ENCODE measurements at places on chromosomes 13 and 19.

GRCh38 chr13:110637747-110638146, 22.4 kb downstream of the NAXD start:
- DNase-seq: no peak

DNA sequence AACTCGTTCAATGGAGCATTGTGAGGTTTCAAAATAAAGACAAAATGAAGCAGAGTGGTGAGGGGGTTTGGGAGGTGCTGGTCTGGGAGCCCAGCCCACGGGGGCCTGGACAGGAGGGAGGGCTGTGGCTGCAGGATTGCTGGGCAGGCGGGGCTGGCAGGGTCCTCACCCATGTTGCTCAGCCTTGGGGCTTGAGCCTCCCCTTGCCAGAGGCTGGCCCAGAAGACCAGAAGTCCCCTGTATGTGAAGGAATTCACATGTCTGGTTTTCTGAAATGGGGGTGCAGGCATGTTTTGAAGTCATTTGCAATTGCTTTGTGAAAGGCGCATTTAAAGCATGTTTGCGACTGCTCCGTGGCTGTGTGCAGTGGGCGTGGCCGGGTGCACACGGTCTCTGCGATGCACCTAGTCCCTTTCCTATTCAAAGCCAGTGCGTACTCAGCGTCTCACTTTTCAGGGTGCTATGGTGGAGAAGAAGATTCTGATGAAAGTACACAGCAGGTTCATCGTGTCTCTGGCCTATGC, 2.3 kb downstream of the GRK1 start:
- DNase-seq: no peak

DNA sequence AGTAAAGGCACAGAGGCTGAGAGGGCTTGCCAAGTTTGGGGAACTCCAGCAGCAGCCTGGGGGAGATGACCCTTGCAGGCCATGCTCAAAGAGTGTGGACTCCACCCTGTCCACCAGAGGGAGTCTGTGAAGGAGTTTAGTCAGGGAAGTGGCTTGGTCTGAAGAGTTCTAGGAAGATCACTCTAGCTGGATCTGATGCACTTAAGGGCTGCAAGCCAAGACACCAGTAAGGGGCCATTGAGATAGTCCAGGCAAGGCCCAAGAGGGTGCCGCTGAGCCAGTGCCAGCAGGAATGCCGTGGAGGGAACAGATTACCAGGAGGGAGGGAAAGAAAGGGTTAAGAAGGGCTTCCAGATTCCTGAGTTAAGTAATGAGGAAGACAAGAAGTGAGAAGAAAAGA, 68.7 kb downstream of the ZAR1L start:
- DNase-seq: no peak

DNA sequence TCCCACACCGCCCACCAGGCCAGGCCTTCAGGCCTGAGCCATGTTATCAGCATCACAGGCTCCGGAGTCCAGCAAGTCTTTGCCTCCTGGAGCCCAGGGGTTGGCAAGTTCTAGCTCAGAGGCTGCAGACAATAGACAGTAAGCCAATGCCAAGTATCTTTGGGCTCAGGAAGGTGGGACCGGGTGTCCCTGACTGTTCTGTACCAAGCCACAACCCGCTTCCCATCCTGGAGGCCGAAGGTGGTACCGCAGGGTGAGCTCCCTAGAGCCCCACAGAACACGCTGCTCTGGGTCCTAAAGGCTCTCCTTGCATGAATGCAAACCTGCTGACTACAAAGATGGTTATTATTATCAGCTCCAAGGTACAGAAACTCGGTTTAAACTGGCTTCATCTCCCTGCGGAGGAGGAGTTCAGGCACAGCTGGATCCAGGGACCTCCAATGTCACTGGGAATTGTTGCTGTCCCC, 5.5 kb upstream of the FSTL3 start:
- no peak for DNase-seq

DNA sequence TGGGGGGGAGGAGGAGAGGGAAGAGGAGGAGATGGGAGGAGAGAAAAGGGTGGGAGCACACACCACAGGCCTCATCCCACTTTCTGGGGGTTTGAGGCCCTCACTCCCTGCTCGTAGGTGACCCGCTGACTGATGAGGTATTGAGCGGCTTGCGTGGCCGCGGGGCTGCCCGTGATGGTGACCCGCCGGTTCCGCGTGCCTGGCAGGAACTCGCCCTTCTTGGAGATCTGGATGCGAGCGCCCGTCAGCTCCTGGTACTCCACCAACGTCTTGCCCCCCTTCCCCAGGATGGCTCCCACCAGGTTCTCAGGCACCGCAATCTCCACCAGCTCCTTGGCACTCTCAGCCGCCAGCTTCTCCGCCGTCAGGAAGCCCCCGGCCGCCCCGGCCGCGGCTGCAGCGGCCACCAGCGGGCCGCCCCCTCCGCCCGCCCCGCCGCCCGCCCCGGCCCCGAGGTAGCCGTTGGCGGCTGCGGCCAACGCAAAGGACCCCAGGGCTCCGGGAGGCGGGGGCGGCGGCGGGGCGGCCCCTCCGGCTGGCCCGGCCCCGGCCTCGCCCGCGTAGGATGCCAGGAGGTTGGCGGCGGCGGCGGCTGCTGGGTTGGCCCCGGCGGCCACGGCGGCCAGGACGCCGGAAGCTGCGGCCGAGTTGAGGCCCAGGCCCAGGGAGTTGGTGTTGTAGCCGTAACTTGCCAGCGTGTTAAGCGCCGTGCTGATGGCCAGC, 25.4 kb upstream of the NANOS2 start:
- no peak for DNase-seq

GRCh38 chr19:54096617-54097106, 3.9 kb downstream of the OSCAR start:
- no peak for DNase-seq

- no peak for DNase-seq
Measured at GRCh38 chr13:26202365-26202972, 19.6 kb downstream of the RNF6 start.

- no peak for DNase-seq
Measured at GRCh38 chr13:98769736-98770135, 17.3 kb upstream of the SLC15A1 start.

DNA sequence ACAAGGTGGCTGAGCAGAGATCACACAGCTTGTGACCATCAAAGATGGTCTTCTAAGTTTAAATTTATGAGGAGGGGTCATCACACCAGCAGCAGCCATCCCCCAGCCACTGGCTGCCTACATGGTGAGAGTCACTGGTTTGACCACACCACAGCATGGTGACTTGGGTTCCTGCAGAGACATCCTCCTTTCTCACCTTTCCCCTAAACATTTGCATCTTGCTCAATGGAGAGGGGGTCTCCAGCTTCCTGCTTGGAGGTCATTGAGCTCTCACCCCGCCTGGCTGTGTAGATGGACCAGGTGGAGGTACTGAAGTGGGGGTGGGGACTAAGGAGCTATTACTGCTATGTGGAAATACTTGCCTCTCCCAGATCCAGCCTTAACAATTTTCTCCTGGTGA, 247.6 kb upstream of the ARGLU1 start:
- no peak for DNase-seq

GRCh38 chr13:104823071-104823470, 1712.4 kb downstream of the EFNB2 start:
- DNase-seq: no peak

- DNase-seq: no peak
Measured at GRCh38 chr19:48390188-48391099, 907 bp downstream of the KDELR1 start.

GRCh38 chr13:97889803-97890202, 63.7 kb upstream of the IPO5 start:
- no peak for DNase-seq

DNA sequence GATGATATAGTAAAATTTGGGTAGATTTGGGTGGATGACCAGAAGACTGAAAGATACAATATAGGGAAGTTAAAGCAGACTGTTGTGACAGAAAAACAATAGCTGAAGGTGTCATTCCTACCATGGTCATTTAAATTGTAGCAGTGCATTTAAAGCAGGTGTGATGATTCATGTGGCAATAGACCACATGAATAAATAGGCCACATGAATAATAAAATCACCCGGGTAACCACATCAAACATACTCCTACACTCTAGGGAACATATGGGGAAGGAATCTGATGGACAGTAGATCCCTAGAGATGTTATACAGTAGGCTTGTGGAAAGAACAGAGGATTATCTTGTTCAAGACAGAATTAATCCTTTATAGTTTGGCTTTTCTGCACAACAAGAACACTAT, 392.6 kb downstream of the SLITRK5 start:
- no peak for DNase-seq

DNA sequence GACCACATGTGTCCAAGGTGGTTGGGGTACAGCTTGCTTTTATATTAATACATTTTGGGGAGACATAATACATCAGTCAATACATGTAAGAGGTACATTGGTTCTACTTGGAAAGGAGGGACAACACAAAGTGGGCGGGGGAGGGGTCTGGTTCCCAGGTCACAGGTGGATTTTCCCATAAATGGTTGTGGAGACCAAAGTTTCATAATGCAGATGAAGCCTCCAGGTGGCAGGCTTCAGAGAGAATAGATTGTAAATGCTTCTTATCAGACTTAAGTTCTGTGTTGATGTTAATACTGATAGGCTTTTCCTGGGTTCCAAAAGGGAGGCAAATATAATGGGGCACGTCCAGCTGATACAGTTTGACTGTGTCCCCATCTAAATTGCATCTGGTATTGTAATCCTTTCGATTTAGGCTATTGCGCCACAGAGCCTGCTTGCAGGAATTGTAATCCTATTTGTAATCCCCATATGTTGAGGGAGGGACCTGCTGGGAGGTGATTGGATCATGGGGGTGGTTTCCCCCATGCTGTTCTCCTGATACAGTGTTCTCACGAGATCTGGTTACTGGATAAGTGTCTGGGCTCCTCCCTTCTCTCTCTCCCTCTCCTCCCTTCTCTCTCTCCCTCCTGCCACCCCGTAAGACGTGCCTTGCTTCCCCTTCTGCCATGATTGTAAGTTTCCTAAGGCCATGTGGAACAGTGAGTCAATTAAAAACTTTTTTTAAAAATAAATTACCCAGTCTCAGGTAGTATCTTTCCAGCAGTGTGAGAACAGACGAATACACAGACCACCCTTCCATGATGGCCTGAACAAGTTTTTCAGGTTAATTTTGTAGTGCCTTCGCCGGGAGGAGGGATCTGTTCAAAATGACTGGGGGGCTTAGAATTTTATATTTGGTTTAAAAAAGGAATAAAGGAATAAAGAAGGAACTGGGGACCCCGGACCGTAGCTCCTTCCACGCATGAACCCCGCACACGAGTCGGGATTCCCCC, 44.9 kb downstream of the ZNF823 start:
- DNase-seq: no peak

GRCh38 chr13:97311956-97312355, 89.8 kb downstream of the MBNL2 start:
- no peak for DNase-seq

DNA sequence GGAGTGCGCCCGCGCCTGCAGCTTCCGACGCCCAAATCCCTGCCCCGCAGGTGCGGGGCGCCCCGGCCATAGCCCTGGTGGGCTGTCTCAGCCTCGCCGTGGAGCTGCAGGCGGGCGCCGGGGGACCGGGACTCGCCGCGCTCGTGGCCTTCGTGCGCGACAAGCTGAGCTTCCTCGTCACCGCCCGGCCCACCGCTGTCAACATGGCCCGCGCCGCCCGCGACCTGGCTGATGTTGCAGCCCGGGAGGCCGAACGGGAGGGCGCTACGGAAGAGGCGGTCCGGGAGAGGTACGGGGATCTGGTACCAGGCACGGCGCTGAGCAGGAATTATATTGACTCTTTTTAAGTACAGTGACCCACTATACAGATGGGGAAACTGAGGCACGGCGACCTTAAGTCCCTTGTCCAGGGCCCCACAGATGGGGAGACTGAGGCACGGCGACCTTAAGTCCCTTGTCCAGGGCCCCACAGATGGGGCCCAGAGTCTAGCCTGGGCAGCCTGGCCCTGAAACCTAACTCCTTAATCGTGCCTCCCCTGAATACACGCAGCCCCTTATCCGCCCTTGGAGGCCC, 586 bp downstream of the MRI1 start:
- DNase-seq: no peak

DNA sequence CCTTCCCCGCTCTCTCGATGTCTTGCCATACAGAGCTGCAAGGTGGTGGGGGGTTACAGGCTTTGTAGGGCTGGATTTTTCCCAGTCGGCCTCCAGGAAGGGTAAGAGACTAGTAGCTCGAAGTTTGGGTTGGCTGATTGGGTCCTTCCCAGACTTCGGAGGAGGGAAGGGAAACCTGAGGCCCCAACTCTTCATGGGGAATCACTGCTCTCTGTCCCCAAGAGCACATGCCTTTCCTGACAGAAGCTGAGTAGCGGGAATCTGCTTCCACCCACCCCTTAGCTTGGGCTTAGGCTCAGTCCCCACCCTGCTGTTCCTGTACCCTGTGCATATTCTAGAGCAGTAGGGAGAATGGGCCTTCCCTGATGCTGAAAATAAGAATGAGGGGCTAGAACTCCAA, 39.7 kb downstream of the PPP2R1A start:
- no peak for DNase-seq

DNA sequence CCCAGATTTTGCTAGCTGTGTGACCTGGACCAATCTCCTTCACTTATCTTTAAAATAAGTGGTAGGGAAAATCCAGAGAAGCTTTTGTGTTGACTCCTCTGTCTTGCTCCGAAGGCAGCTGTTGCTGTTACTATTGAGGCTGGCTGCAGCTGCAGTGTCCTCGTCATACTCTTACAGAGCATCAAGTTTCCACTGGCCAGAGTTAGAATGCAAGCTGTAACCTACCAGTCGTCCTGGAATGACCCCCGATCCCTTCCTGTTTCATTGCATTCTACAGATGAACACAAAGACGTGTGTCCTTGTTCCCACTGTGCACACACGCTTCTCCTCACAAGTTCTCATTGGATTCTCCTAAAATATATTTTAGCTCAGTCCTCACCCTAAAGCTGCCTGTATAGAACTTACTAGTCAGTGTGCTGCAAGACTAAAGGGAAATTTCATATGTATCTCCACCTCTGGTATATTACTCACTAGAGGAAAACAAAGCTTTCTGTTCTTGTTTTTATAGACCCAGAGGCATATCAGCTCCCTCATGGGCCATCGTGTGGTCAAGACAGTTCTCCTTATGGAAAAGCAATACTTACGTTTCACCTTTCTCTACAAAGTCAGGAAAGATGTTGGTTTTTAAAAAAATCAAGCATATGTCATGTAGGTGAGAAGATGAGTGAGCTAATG, 589.8 kb downstream of the LMO7 start:
- no peak for DNase-seq

DNA sequence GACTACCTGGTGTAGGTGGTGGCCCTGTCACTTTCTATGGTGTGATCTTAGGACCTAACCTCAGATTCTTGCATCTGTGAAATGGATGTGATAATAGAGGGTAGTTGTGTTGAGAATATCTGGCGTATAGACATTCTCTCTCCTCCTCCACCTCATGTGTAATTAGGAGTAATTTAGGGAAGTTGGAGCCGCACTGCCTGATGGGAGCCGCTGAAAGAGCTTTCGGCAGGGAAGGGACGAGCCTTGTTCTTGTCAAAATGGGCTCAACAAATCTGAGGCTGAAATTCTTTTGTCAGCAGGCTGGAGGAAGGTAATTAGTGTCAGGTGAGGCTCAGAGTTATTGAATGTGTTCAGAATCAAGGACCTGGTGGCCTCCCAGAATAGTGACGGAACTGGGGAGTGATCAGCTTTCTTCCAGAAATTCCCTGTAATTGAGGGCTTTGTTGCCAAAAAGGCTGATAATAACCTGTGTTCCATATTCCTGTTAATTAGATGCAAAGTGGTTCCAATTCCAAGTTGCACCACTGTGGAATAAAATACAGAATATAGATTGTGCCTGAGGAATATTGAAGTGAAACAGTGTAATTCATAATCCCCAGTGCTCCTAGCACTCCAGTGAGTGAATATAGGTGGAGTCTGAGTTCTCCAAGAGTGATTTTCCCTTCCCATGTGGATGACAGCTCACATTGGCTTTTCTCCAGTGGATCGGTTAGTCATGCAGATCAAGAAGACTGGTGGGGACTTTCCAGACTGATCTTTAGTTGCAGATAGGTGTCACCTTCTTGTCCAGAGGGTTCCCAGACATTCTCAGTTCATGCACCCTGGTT, 47.5 kb downstream of the SPATA13 start:
- no peak for DNase-seq

Measured in stimulated activated CD4-positive, alpha-beta T cell treated with anti-CD3 and anti-CD28 coated beads, Interleukin-1b, Interleukin-23, amount 100 ng/mL, for 1 hour (primary cell).